Stimulated activated CD4-positive, alpha-beta T cell treated with anti-CD3 and anti-CD28 coated beads, Interleukin-12 subunit alpha, Interleukin-12 subunit beta, amount 100 ng/mL, for 4 hours (primary cell): ENCODE measurements at places on chromosomes 1 and 21.

DNA sequence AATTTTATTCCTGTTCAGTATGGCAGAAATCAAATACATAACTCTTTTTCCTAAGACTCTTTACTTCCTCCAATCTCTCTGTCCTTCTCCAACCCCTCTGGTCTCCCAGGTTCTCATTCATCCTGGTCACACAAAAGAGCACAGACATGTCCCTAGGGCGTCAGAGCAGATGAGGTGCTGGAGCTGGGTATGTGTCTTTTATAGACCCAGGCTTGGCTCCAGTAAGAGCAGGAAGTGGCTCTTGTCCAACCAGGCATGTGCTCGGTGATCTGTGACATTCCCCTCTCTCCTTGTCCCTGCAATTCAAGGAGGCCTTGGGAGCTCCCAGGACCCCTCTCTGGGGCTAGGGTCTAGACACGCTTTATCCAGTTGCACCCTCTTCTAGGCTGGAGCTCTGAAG, 18.0 kb upstream of the LCE2D start:
- DNase-seq, result no peak

- no peak for DNase-seq
Measured at GRCh38 chr1:33985656-33986055, 121.8 kb downstream of the HMGB4 start.

DNA sequence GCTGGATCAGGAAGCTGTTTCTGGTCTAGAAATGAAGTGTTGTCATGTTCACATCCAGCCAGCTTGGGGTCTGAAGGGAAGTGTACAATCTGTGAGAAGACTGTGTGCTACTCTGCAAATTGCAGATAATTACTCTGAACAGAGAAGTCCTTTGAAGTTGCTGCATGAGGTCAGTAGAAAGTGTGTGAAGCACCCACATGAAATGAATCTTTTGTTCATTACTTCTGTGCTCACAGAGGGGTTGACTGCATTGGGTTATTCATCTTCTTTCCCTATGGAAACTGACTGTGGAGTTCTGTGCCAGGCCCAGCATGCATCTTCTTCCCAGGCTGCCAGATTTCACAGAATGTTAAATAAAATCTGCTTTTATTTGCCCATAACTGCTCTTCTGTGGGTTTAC, 47.1 kb downstream of the CTH start:
- no peak for DNase-seq

DNA sequence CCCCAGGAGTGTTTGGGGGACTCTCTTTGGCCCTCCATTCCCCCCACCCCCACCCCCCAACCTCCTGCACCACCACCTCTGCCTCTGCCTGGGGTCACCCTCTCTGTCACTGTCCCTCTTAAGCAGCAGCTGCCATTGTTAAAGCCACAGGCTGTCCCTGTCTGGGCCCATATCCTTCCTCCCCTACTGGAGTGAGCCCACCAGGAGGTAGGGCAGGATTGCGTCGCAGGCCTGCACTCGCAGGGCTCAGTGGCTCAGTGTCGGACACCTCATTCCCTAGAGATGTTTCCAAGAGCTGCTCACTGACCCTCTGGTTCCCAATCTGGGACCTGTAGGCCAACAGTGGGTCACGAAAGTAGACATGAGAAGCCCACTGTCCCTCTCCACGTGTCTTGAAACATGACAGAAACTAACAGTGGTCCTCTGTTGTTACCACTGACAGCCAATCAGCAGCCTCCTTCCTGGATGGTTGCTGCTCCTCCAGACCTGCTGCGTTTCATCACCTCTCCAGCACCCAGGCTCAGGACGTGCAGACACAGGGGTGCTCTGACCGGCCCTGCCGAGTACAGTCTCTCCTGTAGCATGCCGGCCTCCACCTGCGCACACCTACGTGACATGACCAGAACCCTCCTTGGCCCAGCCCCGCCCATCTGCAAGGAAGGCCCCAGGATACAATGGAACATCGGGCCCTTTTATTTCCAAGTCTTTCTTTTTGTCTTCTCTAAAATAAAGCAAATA, 7.7 kb downstream of the PRDM15 start:
- no peak for DNase-seq

DNA sequence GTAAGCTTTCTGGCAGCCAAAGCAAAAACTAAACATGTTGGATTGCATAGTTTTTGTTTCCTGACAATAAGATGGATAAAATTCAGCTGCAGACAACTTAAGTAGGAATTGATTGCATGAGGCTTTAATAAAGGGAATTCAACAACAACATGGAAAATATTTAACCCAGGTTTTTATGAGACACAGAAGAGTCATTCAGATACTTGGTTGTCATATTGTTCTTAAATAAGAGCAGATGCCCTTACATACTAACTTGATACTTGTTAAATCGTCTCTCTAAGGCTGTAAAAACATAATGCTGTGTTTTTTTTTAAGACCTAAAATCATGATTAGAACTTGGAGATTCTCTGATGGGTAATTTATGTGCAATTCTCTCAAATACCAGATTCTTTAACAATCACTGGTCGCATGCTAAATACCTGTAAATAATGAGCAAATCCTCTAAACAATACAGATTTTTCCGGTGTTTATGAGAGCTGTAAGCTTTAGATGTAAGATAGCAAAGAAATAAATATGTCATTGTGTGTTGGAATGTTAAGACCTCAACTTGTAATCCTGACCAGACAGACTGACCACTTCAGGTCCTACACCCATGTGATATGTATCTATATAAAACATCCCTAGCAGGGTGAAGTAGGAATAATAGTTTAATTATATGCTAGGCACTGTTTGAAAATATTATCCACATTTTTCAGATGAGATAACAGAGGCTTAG, 37.8 kb upstream of the CD34 start:
- no peak for DNase-seq

DNA sequence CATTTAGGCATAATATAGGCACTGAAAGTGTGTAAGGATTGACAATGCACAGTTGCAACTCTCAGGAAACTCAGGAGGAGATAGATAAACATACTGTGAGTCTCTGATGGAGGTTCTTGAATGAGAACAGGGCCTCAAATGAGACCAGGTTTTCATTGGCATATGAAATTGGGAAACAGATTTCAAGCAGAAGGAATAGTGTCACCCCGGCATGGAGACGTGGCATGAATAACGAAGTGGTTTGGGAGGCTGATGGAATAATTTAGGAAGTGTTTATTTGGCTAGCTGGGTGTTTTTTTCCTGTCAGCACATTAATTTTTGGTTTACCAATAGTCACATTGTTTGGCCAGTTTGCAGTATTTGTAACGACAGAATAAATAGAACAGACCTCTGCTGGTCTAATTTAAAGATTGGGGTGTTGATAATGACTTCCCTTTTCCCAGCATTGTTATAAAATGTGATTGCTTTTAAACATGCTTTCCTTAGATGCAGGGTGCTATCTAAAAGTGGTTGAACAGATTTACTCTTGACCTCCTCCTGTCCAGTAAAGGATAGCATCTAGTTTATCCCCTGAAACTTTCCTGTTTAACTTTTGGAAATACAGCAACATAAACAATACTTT, 132.0 kb downstream of the C1orf21 start:
- DNase-seq, result no peak

DNA sequence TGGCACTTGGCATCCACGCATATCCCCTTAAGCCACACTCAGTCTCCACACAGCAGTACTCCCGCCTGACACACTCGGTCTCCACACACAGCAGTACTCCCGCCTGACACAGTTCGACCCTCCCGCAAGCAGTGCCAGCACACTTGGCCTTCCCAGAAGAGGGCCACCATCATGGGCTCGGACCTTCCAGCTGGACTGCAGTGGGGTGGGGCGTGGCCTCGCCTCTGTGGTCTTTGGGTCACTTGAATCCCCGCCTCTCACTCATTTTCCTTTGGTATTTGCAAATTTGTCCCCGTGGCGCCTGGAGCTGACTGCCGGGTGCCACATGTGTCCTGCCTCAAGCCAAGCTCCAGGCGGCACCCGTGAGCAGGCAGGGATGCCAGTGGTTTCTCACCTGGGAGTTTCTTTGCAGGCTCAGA, 63.7 kb downstream of the FAAP20 start:
- no peak for DNase-seq

DNA sequence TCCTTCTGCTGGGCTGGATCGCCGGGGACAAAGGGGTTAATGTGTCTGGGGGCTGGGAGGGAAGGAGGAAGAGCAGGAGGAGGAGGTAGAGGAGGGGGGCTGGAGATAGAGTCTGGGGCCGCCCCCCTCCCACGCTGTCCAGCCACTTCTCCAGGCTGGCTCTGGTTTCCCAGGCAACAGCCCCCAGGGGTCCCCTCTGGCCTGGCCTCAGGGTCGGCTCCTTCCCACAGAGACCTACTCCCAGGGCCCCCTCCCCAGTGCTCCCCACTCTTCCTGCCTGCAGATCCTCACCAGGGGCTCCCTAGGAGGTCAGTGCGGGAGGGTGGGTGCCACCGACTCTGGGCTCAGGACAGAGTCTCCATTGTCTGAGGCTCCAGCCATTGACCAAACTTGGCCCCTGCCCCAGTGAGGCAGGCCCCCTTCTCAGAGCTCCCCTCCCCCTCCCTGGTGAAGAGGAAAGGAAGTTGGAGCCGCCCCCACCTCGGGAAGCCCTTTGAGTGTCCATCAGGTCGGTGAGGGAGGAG, 34.1 kb downstream of the ARHGEF10L start:
- DNase-seq, result no peak

DNA sequence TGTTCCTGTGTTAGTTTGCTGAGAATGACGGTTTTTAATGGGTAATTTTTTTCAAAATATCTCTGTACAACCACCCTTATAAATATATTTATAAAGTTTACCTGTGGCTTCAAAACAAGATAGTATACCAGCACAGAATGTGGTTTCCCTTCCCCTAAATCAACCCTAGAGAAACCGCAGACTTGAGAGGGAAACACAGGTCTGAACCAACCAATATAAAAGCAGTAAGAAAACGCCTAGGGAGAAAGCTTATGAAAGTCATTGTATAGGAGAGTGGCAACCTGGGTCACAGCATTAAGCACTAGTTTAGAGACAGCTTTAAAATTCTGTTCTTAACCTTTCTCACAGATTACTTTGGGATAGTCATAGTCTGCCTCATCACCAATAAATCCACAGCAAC, 180.6 kb upstream of the LHX8 start:
- DNase-seq, result no peak

- no peak for DNase-seq
Measured at GRCh38 chr21:26098772-26099397, 71.7 kb downstream of the APP start.
